Vagina (tissue), 2 donors: ENCODE measurements at places on chromosomes 13 and 19.

DNA sequence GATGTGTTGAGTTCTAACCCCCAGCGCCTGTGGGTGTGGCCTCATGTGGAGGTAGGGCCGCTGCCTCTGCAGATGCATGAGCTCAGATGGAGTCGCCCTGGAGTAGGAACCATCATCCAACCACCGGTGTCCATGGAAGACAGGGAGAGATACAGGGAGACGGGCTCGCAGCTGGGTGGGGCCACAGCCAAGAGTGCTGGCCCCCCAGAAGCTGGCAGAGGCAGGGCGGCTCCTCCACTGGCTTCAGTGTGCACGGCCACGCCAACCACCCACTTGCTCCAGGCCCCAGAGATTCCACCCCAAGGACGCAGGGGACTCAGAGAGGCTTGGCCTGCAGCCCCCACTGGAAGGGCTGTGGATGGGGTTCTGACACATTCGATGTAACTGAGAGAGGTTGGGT lies 5.4 kb upstream of the MCF2L start:
- peaks cover 8% of the 10 kb centered on the region for H3K4me1 ChIP-seq
- no peak overlapping the region for H3K4me3 ChIP-seq
- no peaks in the 10 kb centered on the region for H3K27me3 ChIP-seq
- no peak overlapping the region for H3K27ac ChIP-seq
- no peaks in the 10 kb centered on the region for H3K36me3 ChIP-seq

DNA sequence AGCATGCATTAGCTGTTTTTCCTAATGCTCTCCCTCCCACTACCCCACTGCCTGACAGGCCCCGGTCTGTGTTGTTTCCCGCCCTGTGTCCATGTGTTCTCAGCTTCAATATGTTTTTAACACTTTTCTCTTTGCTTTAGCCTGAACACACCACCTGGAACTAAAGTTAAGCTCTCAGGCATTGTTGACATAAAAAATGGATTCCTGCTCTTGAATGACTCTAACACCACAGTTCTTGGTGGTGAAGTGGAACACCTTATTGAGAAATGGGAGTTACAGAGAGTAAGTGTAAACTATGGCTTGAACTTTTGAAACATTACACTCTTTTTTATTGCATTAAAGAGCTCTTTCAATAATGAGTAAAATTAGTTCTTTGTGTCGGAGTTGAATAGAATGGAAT lies 70.1 kb downstream of the TDRD3 start:
- no peak for DNase-seq
- H3K4me1 ChIP-seq, result no peaks in the 10 kb centered on the region
- no peak overlapping the region for H3K4me3 ChIP-seq
- H3K27ac ChIP-seq, result no peak overlapping the region
- H3K36me3 ChIP-seq, result no peaks in the 10 kb centered on the region

GRCh38 chr13:37914781-37915391 lies 45.3 kb upstream of the TRPC4 start:
- no peak overlapping the region for H3K27ac ChIP-seq
- no peaks in the 10 kb centered on the region for H3K36me3 ChIP-seq
- DNase-seq, result no peak

DNA sequence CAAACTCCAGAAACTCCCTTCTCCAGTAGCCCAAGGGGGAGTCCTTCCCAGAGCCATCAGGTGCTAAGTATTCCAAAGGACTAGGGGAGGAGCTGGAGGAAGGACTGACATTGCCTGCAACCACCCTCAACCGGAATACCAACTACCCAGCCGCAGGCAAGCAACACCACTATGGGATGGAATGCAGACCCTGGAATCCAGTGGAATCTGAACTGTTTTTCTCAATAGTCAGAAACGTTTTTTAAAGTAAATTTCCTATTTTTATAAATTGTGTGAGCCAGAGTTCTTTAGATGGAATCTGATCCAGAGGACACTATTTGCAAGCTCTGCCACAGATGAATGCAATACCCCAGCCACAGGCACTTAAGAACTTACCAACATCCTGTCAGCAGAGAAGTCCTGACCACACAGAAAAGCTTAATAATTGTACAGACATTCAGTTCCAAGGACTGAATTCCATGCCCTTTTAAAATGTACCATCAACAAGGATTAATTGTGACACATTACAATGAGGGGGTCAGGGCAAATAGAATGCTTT lies 92.1 kb downstream of the USP12 start:
- DNase-seq, result no peak
- H3K36me3 ChIP-seq, result peaks cover 7% of the 10 kb centered on the region
- no peaks in the 10 kb centered on the region for H3K27me3 ChIP-seq
- H3K4me3 ChIP-seq, result no peak overlapping the region

DNA sequence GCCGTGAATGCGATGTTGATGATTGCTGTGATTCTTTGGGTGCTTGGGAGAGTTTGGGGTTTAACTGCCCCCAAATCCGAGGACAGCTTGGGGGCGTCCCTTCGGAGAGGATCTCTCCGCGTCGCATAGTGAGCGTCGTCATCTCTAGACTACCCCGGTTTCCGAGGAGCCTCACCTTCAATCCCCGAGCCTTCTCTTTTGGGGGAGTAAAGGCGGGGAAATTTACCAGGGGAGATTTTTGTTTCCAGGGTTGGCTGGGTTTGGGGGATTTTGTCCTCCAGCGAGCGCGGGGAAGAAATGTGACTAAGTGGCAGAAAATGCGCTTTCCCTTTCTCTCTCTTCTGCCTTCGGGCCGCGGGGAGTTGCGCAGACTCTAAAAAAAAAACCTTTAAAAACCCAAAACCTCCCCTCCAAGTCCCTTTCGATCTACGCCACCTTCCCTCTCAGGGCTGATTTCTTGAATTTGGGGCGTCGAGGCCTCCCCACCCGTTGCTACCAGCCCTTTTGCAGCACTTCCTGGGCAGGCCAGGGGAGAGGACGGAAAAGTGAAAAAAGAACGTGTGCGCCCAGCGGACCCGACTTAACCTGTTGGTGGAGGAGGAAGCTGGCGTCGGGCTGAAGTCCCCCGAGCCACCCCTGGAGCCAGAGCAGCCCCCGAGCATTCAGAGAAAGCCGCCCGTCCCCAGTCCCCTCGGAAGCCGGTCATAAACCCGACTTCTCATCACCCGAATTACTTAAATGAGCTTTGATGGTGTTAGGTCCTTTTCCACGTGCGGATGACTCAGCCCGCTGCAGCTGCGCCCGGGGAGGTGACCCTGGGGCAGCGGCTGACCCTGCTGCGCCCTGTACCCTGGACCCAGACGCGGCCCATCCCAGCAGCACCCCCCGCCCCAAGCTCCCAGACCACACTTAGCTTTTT lies 17.7 kb downstream of the NFIX start:
- peak overlapping the region; percentile 47 for H3K4me3 ChIP-seq
- no peak for DNase-seq
- peaks cover 97% of the 10 kb centered on the region for H3K4me1 ChIP-seq
- H3K27ac ChIP-seq, result peak overlapping the region; percentile 99
- no peaks in the 10 kb centered on the region for H3K36me3 ChIP-seq

GRCh38 chr13:24505756-24506155 lies 6.8 kb downstream of the PARP4 start:
- no peak overlapping the region for H3K27ac ChIP-seq
- DNase-seq, result no peak
- no peaks in the 10 kb centered on the region for H3K27me3 ChIP-seq
- H3K4me3 ChIP-seq, result no peak overlapping the region
- peaks cover 7% of the 10 kb centered on the region for H3K36me3 ChIP-seq

DNA sequence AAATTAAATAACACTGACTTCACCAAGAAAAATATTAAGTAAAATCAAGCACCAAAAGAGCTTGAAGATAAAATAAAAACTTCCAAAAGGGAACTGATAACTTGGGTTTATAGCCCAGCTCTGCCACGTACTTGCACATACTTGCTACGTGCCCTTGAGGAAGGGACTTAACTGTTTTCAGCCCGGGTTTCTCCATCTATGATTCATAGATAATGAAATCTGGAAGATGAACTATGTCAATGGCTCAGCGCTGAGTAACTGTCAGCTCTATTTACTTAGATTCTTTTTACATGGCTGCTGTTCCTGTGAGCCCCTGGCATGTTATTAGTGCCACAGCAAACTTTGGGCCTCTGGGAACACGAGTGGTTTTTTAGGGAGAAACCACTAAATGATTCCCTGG lies 9.6 kb upstream of the ZC3H13 start:
- no peak overlapping the region for H3K4me3 ChIP-seq
- no peaks in the 10 kb centered on the region for H3K4me1 ChIP-seq
- H3K36me3 ChIP-seq, result no peaks in the 10 kb centered on the region
- H3K27me3 ChIP-seq, result no peaks in the 10 kb centered on the region
